ENCODE measurements at places on chromosomes 2 and 18. TPM values are rescaled to one million over a fixed set of nuclear protein-coding genes. Genes with fewer than 3 reads are reported as not detected.

GRCh38 chr2:128195435-128195984, 104.5 kb downstream of the UGGT1 start:
- no peak overlapping the region for H3K4me3 ChIP-seq
- peaks cover 9% of the 10 kb centered on the region for H3K36me3 ChIP-seq
- no peaks in the 10 kb centered on the region for H3K27me3 ChIP-seq
- H3K4me1 ChIP-seq, result peaks cover 4% of the 10 kb centered on the region
- no peak overlapping the region for H3K27ac ChIP-seq

- H3K27me3 ChIP-seq, result no peaks in the 10 kb centered on the region
- H3K27ac ChIP-seq, result no peak overlapping the region
- no peak for DNase-seq
Measured at GRCh38 chr2:189013671-189014448, 39.7 kb downstream of the COL3A1 start.

TUBA4B gene
- total RNA-seq, result not detected

- no peaks in the 10 kb centered on the region for H3K27me3 ChIP-seq
- DNase-seq, result no peak
- no peaks in the 10 kb centered on the region for H3K4me1 ChIP-seq
- no peaks in the 10 kb centered on the region for H3K36me3 ChIP-seq
- no peak overlapping the region for H3K27ac ChIP-seq
Measured at GRCh38 chr2:152255918-152256317, 79.1 kb upstream of the FMNL2 start.

DNPEP gene
- total RNA-seq, result 66.6 TPM

NCKAP5 gene
- 3.5 TPM for total RNA-seq

GRCh38 chr18:21914739-21915319, 174.2 kb downstream of the MIB1 start:
- no peak overlapping the region for H3K4me3 ChIP-seq
- no peak overlapping the region for H3K27ac ChIP-seq
- H3K36me3 ChIP-seq, result no peaks in the 10 kb centered on the region
- no peak for DNase-seq

CNGA3 gene
- not detected for total RNA-seq

All from suprapubic skin (tissue), 4 donors.